ENCODE measurements at places on chromosomes 5 and 9.

DNA sequence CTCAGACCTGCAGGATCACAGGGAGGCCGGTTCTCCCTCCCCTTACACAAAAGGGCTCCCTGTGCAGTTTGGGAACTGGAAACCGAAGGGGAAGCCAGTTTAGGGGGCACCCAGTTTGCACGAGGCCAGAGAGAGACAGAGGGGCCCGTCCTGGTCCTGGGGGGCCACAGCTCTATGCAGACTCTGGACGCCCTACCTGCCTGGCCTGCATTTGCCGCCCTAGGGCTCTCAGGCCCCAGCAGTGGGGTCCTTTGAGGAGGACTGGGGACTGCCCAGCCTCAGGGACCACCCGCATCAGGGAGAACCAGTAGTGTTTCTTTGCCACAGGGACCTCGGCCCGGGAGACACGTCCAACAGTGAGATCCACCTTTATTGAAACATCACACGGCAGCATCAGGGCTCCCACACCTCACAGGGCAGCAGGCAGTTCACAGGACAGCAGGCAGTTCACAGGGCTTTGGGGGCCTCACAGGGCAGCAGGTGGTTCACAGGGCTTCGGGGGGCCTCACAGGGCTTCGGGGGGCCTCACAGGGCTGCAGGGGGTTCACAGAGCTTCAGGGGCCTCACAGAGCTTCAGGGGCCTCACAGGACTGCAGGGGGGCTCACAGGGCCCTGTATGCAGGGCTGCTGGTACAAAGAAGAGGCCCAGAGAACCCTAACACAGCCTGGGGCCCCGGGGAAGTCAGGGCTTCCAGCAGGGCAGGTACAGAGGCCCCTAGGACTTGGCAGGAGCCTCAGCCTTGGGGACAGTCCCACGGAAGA lies 648 bp upstream of the NSMF start:
- DNase-seq: no peak

DNA sequence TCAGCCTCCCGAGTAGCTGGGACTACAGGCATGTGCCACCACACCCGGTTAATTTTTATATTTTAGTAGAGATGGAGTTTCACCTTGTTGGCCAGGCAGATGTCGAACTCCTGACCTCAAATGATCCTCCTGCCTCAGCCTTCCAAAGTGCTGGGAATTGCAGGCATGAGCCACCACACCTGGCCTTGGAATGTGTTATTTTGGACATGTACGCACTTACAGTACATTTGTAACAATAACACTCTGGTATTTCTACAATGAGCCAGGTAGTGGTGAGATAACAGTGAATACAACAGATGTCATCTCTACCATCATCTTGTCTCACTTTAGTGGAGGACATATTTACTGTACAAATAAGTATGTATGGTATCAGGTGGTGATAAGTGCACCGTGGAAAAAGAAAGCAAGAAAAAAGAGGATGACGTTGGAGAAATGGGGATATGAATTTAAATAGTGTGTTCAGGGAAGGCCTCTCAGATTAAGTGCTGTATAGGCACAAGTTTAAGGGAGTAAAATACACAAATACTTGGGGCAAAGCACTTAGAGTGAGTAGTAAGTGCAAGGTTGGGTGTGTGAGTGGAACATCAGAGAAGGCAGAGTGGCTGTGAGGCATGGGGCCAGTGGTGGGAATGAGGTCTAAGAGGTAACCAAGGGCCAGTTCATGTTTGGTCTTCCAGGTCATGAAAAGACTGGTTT lies 100.1 kb downstream of the CDC42SE2 start:
- no peak for DNase-seq

GRCh38 chr9:106456581-106456980 lies 406.4 kb upstream of the ZNF462 start:
- DNase-seq: no peak

GRCh38 chr5:33079548-33079947 lies 361.2 kb upstream of the TARS1 start:
- no peak for DNase-seq

- DNase-seq: no peak
These were observed 46.2 kb downstream of the SLC28A3 start for GRCh38 chr9:84294241-84294950.

GRCh38 chr5:54997081-54997480 lies 11.7 kb upstream of the ESM1 start:
- no peak for DNase-seq

- no peak for DNase-seq
These were observed 79.0 kb downstream of the FBXW11 start for GRCh38 chr5:171927345-171927941.

DNA sequence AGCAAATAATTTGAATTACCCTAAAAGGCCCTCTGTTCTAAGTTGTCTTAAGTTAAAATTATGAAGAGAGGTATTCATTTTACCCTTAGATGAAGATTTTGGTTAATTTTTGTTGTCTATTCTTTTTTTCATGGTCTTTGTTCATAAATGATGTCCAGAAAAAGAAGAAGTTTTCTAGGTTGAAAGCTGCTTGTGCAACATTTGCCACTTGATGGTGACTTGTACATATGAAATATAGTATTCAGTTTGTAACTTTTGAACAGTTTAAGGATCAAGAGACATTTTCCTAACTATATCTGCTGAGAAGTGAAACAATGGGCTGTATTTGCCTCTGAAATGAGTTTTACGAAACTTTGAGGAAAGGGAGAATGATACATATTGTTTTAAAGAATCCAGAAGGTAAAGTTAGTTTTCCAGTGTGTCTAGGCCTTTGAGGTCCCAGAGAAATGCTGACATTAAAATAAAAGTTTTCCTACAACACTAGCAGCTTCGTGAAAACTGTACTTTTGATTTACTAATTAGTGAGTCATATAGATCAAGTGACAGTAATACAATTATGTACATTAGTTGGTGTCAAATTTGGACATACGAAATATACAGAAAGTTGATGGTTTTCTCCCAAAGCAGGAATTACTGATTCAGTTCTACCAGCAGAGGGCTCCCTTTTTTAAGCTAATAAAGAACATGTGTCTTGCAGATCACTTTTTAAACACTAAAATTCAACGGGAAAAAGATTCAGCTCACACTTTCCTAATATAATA lies 70.5 kb downstream of the PIK3R1 start:
- DNase-seq: no peak

GRCh38 chr9:79369676-79370075 lies 202.1 kb upstream of the TLE4 start:
- no peak for DNase-seq

- no peak for DNase-seq
These were observed 125.0 kb upstream of the STC2 start for GRCh38 chr5:173453167-173453566.

DNA sequence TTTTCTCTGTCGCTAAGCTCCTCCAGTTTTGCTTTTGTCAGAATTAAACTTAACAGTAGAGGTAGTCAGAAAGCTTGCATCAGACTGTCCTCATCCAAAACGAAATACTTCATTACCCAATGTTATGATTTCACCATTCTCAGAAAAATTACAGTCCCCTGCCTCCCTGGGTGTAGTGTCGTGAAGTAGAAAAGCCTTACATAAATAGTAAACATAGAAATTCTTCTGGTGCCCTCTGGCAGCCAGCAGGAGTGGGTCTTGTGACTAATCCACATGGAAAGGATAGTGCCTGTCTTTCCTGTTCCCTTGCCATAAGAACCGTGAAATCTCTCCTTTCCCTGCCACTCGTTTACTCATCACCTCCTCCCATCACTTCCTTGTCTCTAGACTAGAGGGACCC lies 230.6 kb downstream of the GNA14 start:
- DNase-seq: no peak

DNA sequence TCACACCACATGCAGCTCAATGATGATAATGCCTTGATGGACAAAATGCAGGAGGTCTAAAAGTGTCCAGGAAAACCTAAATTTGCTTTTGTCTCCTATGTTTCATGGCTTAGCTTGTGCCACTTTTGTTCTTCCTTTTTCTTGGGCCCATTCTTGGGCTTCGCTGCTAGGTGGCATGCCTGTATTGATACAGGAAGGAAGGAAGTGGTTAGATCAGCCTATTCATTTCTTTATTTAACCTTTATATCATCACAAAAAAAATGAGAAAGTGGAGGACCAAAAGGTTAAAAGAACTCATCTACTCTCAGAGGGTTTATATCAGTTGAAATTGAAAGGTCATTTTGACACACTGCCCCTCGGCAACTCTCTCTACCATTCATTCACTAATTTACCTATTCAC lies 260.2 kb downstream of the ARHGAP26 start:
- DNase-seq: no peak

- DNase-seq: no peak
These were observed 133.2 kb downstream of the ERCC6L2 start for GRCh38 chr9:96008502-96009222.

DNA sequence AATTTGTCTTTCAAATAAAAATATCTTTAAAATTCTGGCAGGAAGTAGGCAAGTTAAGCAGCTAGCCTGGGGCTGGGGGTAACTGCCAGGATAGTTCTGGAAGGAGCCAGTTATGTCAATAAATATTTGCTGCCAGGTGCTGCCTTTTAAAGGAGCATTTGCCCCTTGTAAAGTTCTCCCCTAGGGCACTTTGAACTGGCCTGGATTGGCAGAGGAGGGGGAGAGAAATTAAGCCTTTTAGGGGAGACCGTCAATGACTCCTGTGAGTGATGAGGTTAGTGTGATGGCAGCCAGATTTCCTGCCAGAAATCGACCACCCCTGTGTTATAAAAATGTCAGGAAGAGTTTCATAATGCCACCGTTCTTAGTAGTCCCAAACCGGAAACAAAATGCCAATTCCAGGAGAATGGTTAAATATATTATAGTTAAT lies 89.8 kb upstream of the ELL2 start:
- DNase-seq: no peak

DNA sequence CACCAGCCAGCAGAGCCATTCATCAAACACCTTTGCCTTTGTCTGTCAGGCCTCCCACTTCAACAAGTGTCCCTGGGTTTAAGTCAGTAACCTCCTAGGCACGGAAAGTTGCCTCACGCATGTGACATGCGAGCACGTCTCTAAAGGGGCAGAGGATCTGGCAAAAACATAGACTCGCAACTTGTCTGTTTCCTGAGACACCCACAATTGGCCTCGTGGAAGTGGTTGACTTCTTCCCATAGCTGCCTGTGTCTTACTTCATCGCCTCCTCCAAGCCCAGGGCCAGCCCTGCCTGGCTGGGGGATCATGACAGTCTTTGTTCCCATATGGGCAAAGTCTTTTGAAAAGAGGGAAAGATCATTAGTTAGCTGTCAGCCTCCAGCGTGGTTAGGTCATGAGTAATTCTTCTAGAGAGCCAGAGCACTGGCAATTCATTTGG lies 35.5 kb upstream of the GLRX start:
- DNase-seq: no peak

DNA sequence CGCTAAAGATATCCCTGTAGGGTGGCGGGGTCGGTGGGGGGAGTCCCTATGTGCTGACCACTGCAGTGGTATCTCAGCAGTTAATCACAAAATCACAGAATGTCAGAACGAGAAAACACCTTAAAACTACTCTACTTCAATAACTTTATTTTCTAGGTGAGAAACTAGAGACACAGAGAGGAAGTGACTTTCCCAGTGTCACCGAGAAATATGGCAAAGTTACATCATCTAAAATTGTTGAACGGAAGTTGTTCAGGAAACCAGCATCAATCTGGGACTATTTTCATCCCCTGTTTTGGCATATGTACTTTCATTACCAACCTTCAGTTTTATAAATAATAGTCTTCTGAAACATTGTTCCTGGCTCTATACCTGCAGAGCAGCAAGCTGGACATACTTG lies 384.0 kb downstream of the SPOCK1 start:
- DNase-seq: no peak

GRCh38 chr5:154097031-154097430 lies 58.3 kb downstream of the MFAP3 start:
- no peak for DNase-seq

DNA sequence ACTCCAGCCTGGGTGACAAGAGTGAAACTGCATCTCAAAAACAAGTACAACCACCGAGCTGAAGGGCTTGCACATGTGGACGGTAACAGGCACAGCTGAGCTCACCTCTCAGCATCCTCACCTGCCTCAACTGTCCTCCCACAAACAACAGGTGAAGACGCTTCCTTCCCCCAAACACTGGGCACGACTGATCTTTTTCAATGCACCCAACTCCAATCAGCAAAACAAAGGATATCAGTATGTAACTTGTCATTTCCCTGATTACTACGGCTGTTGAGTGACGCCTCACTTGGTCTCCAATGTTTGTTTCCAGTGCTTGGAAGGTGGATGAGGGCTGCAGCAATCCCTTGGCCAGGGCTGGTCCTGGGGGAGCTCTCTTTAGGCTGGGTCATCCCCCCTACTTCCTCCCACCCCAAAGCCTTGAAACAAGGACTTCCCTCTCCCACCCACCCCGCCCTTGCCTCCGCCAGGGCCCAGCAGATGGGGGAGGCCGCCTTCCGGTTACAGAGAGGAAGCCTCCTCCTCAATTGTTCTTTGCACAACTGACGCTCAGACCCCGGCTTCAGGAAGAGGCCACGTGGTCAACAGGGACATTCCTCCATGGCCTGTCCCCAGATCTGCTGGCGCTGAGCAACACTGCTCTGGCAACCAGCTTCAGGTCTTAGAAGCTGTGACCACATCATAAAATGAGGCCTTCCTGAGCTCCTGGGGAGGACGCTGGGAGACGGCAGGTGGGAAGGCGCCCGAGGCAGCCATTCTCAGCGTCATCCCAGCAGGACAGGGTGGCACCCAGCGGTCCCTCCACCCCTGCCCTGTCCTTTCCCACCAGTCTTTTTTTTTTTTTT lies 5.9 kb downstream of the FAM78A start:
- DNase-seq: peak; percentile 85
